ENCODE measurements at places on chromosomes 16 and 17. TPM values are rescaled to one million over a fixed set of nuclear protein-coding genes. Genes with fewer than 3 reads are reported as not detected.

Gene SAMD14
- 2.2 TPM for total RNA-seq

DNA sequence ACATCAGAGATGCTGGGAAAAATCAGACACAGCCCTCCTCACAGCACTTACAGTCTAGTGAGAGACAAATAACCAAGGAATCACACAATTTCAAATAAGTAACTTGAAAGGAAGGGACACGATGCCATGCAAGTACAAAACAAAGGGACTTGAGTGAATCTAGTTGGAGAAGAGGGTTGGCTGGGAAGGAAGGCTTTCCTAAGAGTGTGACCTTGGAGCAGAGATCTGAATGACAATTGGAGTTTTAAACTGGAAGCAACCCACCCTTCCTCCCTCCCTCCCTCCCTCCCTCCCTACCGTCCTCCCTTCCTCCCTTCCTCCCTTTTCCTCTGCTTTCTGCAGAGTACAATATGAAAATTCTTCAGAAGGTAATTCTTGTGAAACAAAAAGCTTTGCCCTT is 31.1 kb downstream of the ADAMTS18 start:
- DNase-seq: no peak

Gene PLCG2
- 12.4 TPM for total RNA-seq

DNA sequence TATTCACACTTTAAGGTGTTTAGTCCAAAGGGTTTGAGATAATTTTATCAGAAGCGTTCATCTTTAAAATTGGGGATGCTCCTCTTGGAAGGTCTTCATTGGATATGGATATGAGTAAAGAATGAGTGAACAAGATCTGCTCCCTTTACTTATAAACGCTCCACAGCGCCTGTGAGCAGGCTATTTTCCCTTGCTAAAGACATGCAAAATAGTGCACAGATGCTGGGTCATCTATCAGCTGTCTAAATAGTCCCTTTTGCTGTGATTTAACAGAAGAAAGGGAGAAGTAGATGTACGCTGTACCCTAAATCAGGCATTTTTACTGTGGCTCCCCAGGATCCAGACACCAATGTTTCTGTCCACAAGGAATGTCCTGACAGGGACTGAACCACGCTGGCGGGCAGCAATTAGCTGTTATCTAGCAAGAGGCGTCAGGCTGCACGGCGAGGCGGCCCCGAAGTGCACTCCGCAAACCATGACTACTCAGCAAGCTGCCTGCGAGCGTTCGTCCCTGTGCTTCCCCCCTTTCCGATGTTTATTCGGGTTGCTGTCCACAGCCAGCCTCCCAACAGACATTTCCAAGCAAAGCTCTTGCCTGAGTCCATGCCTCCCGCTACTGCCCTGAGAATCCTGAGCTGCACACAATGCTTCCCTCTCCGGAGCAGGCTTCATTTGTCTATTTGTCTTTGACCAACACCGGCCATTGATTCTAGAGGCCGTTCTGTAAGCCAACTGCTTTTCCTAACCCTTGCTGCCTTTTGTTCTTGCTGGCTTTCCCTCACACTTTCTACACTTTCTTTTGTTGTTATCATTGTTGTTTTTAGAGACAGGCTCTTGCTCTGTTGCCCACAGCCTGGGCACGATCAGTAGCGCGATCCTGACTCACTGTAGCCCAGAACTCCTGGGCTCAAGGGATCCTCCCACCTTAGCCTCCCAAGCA is 55.7 kb upstream of the CNEP1R1 start:
- no peak for DNase-seq

GRCh38 chr16:25633549-25633948 is 58.2 kb upstream of the HS3ST4 start:
- no peak for DNase-seq

Gene PRRT2
- 15.1 TPM for total RNA-seq

DNA sequence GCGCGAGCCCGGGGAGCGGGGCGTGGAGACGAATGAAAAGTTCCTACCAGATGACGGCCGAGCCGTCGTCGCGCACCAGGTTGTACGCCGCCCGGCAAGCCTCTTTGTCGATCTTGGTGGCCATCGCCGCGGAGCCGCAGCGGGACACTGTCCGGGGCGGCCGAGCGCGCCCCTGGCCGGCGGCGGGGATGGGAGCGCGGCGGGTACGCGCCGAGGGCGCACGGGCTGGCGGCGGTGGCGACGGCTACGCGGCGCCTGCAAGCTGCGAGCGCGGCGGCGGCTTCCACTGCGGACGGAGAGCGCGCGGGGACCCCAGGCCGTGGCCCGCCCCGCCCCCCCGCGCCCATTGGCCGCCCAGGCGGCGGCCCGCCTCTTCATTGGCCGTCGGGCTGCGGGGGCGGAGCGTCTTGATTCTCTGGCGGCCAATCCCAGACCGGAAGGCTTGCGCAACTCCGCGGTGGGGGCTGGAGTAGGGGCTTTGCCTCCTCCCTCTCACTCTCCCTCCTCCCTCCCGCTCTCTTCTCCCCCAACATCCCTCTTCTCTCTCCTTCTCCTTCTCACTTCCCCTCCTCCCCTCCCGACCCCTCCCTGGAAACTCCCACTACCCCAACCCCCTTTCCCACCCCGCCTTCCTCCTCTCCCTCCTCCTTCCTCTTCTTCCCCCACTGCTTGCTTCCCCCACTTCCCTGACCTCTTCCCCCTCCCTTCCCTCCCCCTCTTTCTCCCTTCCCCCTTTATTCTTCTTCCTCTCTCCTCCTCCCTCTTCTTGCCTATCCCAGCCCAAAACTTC is at the start of gene COTL1:
Gene COTL1, minus strand, starts transcription at position 288 of the 790 bp plus-strand sequence. Its CDS starts 164 bp downstream, at position 124.
- DNase-seq: peak; percentile 93

DNA sequence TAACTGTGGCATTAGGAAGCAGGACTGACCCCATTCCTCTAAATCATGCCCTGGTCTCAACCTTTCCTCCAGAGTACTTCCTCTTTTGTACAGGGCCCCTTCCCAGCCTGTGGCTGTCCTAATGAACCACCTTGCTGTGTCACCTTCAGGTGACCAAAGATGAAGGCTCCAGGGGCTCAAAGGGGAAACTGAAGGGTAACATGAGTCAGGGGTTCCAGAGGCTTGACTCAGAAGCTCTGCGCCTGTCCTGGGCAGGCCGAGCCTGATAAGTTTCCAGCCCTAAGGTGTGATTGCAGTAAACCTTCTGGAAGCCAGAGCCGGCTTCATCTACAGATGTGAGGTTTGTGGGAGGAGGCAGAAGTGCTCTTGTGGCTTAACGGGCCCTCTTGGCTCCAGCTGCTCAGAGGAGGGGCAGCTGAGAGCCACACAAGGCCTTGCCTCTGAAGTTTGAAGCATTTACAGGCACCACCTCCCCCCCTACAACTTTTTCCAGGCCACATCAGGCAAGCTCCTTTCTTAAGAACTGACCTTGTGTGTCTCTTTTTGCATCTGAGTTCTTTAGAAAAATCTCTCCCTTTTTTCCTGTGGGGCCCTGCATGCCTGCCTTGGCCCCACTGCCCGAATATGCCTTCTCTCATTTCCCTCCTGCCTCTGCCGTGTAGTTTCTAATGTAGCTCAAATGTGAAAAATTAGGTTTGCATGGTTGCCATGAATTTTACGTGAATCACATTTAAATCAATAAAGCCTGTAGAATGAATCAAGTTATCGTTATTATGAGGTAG is 149.9 kb downstream of the CLEC16A start:
- no peak for DNase-seq

- no peak for DNase-seq
These were observed 11.8 kb upstream of the CHST4 start for GRCh38 chr16:71514476-71514875.

- no peak for DNase-seq
These were observed 3.0 kb upstream of the ADAMTS18 start for GRCh38 chr16:77437859-77438258.

Gene OTOP3
- total RNA-seq: 1.3 TPM

Gene B3GNT9
- total RNA-seq: 9.7 TPM

DNA sequence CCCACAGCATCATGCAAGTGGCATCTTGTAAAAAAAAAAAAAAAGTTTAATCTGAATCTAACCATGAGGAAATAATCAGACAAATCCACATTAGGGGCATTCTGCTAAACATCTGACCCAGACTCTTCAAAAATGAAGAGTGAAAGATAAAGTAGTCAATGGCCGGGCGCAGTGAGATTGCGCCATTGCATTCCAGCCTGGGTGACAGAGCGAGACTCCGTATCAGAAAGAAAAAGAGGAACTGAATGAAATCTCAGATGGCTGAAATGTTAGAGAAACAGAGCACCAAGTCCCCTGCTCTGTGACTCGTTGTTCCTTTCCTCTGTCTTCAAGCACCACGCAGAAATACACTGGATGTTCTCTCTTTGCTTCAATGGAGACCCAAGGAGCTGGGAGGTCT is 12.7 kb upstream of the RNF135 start:
- no peak for DNase-seq

Gene MYCBPAP
- total RNA-seq: 4.1 TPM

GRCh38 chr17:42112552-42113176 is at the start of gene DHX58:
Gene DHX58, minus strand, starts transcription at chr17:42112714. Its CDS starts 822 bp downstream, at chr17:42111892.
- no peak for DNase-seq

- no peak for DNase-seq
These were observed 10.9 kb downstream of the LDAF1 start for GRCh38 chr16:21169249-21169981.

Gene WNK4
- 4.2 TPM for total RNA-seq

Gene CCL14
- not detected for total RNA-seq

Gene TEX2
- total RNA-seq: 20.4 TPM

Gene RAD51C
- 32.0 TPM for total RNA-seq

- no peak for DNase-seq
These were observed 16.3 kb downstream of the MEIOC start for GRCh38 chr17:44672479-44673093.

GRCh38 chr16:28913946-28914724 is 10.9 kb downstream of the RABEP2 start:
- DNase-seq: no peak

Gene ZNF276
- 21.1 TPM for total RNA-seq

Gene PTX4
- total RNA-seq: not detected

GRCh38 chr17:75981019-75981615 is 2.1 kb downstream of the TEN1 start:
- DNase-seq: no peak

Gene SDR42E1
- total RNA-seq: not detected

DNA sequence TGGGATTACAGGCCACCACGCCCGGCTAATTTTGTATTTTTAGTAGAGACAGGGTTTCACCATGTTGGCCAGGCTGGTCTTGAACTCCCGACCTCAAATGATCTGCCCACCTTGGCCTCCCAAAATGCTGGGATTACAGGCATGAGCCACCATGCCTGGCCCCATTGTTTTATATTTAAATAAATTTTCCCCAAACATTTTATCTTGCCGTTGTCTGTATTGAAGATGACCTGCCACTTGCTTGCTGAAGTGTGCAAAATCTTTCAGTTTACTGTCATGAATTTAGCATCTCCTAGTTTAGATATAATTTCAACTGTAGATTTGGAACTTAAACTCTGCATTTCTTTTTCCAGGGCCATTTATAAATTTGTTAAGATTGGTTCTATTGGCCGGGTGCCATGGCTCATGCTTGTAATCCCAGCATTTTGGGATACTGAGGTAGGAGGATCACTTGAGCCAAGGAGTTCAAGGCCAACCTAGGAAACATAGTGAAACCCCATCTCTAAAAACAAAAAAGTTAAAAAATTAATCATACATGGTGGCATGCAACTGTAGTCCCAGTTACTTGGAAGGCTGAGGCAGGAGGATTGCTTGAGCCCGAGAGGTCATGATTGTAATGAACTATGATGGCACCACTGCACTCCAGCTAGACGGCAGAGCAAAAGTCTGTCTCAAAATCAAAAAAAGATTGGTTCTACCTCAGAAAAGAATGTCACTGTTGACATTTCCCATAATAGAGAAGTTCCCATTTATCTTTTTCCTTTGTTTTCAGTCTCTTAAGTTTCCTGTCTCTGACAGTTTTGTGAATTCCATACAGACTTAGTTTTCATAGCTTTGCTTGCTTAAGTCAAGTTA is 84.4 kb downstream of the VMP1 start:
- DNase-seq: no peak

Gene NHLRC4
- 0.52 TPM for total RNA-seq

DNA sequence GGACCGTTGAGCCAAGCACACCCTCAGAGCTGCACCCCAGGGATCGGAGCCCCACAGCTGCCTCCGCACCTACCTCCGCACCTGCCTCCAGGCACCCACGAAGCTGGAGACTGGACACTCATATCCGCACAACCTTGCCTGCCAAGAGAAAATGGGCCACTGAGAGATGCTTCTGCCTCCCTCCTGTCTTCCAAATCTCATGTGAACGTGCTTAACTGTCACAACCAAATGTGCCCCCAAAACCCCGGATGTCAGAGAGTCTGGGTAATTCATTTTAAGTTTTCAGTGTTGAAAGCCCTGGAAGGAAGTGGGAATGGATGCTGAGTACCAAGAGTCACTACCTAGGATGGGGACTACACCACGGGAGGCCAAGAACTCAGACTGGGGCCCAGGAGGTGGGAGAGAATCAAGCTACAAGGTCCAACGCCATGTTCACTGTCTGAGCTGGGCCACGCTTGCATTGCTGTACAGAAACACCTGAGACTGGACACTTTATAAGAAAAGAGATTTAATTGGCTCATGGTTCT is 49.5 kb upstream of the MEAK7 start:
- no peak for DNase-seq

DNA sequence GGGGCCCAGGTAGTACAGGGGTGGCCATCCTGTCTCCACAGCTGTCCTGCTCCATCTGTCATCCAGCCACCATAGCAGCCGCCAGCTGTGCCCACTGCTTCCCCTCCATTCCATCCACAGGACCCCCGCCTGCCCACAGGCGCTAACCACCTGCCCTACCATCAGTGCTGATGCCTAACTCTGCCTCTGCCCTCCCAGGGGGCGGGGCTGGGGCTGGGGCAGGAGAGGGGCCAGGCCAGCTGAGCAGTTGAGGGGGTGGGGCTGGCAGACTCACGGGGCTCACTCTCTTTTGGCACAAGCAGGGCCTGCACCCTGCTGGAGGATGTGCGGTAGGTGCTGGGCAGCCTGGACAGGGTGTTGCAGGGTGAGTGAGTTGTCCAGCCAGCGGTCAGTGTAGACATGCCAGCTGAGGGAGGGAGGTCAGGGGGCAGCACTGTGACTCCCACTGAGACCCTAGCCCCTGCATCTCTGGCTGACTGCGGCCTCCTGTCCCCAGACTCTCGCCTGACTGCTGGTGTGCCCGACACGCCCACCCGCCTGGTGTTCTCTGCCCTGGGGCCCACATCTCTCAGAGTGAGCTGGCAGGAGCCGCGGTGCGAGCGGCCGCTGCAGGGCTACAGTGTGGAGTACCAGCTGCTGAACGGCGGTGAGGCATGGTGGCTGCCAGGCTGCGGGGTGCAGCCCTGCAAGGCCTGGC is 9.6 kb downstream of the GALK1 start:
- no peak for DNase-seq

Gene CCL13
- not detected for total RNA-seq

Gene RGS9
- total RNA-seq: 5.1 TPM

DNA sequence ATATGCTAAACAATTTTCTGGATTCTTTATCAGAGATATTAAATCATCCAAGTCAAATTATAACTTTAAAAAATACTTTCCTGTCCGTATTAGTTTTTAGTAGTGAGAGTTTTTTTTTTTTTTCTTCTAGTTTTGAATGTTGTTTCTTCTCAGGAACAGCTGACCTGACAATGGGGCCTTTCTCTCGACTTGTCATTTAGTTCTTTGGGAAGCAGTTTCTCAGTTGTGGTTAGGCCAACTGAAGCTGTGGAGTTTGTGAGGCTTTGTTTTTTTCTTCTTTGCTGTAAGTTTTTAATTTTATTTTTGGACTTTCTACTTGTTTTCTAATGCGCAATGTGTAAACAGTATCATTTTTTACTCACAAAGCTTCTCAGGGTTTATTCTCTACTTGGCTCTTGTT is 140.8 kb downstream of the FTO start:
- no peak for DNase-seq

- no peak for DNase-seq
These were observed 64.6 kb downstream of the RTN4RL1 start for GRCh38 chr17:1960545-1960912.

Gene HBZ
- not detected for total RNA-seq
